ENCODE measurements at places on chromosomes 2 and 18. TPM values are rescaled to one million over a fixed set of nuclear protein-coding genes. Genes with fewer than 3 reads are reported as not detected.

DNA sequence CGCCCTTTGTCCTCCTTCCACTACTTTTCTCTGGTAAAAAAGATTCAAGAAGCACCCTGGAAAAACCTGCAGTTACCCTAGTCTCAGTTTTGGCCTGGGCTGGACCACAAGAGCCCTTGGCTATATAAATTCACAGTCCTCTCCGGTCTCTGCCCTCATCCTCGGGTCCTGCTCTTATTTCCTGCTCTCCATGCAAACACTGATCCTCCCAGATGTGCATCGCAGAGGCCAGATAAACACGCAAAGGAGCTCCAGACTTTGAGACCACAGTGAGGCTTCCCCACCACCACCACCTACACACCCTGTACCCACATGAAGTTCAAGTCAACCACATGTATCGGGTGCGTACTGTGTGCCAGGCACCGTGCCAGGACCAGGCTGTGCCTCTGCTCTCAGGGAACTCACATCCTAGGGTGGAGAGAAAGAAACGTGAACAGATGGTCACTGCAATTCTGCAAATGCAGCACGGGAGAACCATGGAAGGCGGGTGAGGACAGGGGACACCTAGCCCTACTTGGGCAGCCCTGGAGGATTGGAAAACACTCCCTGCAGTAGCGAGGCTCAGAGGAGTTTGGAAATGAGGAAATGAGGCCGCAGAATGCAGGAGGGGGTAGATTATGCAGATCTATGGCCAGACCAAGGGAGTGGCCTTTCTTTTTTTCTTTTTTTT is 7.4 kb downstream of the CTDSP1 start:
- DNase-seq = no peak

DNA sequence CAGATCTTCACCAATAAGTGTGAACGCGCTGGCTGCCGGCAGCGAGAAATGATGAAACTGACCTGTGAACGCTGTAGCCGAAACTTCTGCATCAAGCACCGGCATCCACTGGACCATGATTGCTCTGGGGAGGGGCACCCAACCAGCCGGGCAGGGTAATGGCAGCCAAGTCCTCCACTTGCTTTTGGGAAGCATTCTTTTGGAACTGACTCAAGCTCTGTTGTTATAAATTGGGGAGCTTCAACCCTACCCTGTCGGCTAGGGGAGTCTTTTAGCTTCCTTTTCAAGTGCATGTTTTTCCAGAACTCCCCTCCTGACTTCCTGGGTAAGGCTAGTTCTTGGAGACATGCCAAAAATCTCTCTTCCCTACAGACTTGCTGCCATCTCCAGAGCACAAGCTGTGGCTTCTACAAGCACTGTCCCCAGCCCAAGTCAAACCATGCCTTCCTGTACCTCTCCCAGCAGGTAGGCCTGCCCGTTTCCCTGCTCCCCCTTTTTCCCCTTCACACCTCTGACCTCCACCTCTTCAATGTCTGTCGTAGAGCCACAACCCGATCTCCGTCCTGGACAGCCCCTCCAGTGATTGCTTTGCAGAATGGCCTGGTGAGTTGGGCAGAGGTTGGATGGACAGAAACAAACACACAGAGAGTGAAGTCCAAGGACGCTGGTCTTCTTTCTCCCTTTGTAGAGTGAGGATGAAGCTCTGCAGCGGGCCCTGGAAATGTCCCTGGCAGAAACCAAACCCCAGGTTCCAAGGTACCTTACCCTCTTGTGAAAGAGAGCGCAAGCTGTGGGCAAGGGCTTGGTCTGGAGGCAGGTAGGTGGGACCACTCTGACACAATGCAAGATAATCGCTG is 1.5 kb downstream of the ZFAND2B start:
- DNase-seq = no peak

DNA sequence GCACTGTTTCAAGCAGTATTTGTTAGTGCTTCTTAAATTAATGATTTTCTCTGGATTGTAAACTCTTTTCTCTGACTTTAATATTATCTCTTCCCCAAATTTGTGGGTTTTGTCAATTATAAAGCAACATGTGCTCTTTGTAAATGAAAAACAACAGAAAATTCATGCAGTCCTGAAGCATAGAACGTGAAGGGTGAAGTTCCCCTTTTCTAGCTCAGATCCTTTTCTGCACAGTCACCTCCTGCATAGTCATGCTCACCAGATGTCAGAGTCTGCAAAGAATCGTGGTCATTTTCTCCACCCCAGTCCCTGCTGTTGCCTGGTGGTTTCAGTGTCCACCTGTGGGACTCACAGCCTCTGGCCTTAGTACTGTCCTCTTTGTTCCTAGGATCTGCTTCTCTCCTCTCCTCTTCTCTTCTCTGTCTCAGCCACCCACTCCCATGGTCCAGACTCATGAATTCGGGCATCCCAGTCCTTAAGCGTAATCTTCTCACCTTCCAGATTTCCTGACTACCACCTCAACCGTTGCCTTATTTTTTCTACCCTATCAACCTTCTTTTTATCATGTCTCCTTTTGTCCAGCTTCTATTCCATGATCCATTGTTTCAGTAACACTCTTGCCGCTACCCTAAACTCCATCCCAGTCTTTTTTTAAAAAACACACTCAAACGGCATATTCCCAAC is 229.1 kb downstream of the RTP5 start:
- DNase-seq = no peak

- no peak for DNase-seq
Measured at GRCh38 chr2:88003074-88003755, 13.1 kb downstream of the RNU2-63P start.

DNA sequence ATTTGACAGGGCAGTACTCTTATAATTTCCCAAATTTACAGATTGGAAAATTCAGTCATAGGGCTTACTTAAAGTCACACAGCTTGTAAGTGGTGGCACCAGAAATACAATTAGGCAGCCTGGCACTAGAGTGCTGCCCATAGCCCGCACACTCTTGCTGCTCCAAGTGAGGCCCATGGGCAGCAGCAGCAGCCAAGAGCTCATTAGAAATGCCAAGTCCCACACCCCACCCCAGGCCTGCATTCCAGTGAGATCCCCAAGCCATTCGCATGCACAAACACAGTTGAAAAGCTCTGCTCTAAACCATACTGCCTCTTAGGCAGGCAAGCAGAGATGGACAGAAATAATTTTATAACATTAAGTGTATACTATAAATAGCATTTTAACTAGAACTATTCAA is 379.3 kb upstream of the PKDCC start:
- peak; percentile 37 for DNase-seq

GRCh38 chr2:147763861-147764260 is 81.0 kb upstream of the ACVR2A start:
- no peak for DNase-seq

- DNase-seq = no peak
Measured at GRCh38 chr2:172962824-172963223, 112.8 kb upstream of the MAP3K20 start.

DNA sequence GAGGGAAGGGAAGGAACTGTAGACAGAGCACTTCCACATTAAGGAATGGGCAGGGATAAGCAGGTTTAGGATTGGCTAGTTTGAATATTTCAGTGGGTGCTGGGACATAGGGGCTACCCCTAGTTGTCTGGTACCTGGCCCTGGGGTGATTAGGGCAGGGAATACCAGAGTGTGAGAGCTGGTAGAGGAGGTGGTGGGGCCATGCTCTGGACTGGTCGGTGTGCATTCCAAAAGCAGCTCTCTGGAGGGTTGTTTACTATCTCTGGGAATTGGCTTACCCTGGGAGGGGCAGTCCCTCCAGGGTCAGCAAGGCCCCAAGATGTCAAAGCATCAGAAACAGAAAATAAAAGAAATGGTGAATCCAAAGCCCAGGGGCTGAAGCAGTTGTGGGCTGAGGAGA is 103.8 kb downstream of the LAMA3 start:
- DNase-seq = no peak

GRCh38 chr18:29164020-29164706 is 987.2 kb upstream of the CDH2 start:
- DNase-seq = no peak

DNA sequence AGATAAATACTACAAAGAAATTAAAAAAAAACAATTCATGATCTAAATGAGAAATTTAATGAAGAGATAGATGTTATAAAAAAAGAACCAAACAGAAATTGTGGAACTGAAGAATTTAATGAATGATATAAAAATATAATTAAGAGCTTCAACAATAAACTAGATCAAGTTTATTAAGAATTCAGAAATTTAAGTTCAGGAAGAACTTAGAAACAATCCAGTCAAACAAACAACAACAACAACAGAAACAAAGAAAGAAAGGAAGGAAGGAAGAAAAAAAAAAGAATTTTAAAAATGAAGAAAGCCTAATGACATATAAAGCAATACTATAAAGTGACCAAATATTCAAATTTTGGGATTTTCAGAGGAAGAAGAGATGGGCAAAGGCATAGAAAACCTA is 250.9 kb upstream of the FBXO11 start:
- no peak for DNase-seq

GRCh38 chr2:5938566-5938896 is 246.3 kb downstream of the SOX11 start:
- no peak for DNase-seq

DNA sequence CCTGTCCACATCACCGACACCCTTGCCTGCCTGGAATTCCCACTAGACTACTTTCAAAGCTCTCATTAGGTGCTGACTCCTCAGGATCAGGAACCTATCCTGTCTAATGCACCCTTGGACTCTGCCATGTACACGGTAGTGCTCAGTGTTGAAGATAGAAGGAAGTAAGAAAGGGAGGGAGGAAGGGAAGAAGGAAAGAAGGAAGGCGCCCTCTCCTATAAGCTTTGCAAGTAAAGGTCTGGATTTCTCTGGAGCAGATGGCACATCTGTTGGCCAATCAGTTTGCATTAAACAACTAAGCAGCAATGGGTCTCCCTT is 45.3 kb downstream of the SCTR start:
- DNase-seq = no peak

DNA sequence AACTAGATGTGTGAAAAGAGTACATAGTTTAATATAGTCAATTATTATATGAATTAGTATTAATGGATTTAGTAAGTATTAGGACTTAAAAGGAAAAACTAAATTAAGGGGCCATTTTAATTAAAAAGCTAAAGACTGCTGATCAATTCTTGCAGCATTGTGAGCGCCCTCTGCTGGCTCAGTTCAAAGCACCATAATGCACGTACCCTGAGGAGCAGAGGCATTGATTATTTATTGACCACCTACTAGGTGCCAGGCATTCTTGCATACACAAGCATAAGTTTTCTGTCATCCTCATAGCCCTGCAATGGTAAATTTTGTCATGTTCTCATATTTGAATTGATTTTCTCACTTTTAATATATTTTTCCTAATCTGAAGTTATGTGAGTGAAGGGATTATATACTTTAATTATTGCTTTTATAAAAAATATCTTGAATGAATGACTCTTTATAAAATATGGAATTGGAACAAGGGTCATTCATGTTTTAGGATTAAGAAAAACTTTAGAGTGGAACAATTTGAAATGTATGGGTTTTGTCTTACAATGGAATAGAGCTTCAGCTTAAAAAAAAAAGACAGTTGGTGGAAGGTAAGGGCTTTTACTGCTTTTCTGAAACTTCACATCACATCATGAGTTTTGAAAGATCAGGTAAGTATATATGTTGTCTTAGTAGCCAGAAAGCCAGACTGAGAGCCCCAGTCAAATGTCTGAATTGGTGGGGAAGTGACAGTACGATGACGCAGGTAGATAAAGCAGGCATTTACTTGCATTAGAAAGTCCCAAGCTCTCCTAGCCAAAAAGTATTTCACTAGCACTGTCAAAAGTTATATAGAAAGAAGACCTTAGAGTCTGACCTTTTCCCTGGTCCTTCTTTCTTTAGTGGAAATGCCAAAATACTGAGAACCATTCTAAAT is 9.7 kb downstream of the ITGA4 start:
- no peak for DNase-seq

DNA sequence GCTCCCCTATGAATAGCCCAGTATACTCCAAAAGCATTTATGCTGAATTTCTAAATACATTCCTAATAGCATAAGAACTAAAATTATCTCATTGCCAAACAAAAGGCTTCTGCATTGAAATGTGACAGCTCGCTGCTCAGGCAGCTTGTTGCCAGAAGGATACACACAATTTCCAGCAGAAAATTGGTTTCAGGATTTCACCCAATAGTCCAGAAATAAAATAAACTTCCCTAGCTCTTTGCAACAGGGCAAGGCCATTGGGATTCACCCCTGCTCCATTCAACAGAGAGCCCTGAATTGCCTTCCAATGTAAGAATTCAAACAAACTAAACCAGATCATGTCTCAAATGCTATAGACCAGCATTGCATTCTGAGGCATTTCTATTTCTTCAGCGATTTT is 70.7 kb downstream of the RBM43 start:
- no peak for DNase-seq

DNA sequence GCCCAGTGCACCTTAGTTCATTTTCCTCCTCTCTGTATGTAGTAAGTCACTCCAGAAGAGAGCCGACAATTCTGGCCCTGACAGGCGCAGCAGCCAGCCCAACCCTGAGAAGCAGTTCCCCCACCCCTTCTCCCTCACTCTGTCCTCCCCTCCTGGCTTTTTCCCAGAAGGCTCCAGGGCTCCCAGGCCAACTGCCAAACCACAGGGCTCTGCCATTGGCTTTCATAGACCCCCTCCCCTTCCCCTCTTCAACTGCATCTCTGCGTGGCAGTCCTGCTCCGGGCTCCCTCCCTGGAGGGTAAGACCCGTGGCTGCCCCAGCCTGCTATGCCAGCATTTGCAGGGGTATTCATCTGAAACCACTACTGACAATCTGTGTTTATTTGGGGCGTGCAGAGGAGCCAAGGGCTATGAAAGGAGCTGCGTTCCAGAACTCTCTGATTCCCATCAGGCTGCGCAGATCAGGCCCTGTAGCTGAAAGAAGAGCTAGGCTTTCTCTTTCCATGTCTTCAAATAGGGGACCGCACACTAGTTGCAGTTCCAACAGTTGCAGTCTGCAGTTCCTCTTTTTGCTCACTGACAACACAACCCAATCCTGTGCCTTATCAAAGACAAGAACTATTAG is 388.6 kb upstream of the TNP1 start:
- DNase-seq = peak; percentile 81

KIF3C gene
- total RNA-seq = 38.6 TPM

PIEZO2 gene
- total RNA-seq = 142 TPM

IL36RN gene
- not detected for total RNA-seq

GPBAR1 gene
- total RNA-seq = 0.26 TPM

MARCO gene
- not detected for total RNA-seq

MC4R gene
- total RNA-seq = not detected

KCNK3 gene
- total RNA-seq = 2.9 TPM

Measured in chondrocyte (in vitro differentiated cells).